ENCODE measurements at places on chromosomes 6 and 20. TPM values are rescaled to one million over a fixed set of nuclear protein-coding genes. Genes with fewer than 3 reads are reported as not detected.

The EPHA7 gene
- 75.9 TPM for total RNA-seq

The TFAP2C gene
- total RNA-seq = 1.8 TPM

The HBS1L gene
- total RNA-seq = 105 TPM

The CDC25B gene
- total RNA-seq = 18.7 TPM

The SYNDIG1 gene
- total RNA-seq = 2.2 TPM

The TPD52L1 gene
- 23.6 TPM for total RNA-seq

The BLCAP gene
- total RNA-seq = 82.5 TPM

The BPIFB1 gene
- not detected for total RNA-seq

The CCN2 gene
- total RNA-seq = 85.8 TPM

The HCK gene
- 8.3 TPM for total RNA-seq

The RWDD1 gene
- total RNA-seq = 37.1 TPM

The C6orf15 gene
- total RNA-seq = not detected

The ANGPT4 gene
- total RNA-seq = 0.21 TPM

The ACAT2 gene
- total RNA-seq = 16.6 TPM

The OPN5 gene
- total RNA-seq = 0.05 TPM

The ADGRB3 gene
- total RNA-seq = 29.4 TPM

The TRIM31 gene
- 1.3 TPM for total RNA-seq

The VNN1 gene
- total RNA-seq = 0.63 TPM

The ULBP2 gene
- 0.26 TPM for total RNA-seq

The LGSN gene
- total RNA-seq = not detected

The SGK2 gene
- 6.2 TPM for total RNA-seq

The NMBR gene
- 0.32 TPM for total RNA-seq

The TRIM40 gene
- total RNA-seq = not detected

The SFTA2 gene
- total RNA-seq = not detected

The MOG gene
- not detected for total RNA-seq
